CD4-positive, CD25-positive, alpha-beta regulatory T cell (primary cell): ENCODE measurements at places on chromosomes 2 and 18.
A peak's percentile ranks its signal among the peaks of the same experiment; 100 is the strongest.

DNA sequence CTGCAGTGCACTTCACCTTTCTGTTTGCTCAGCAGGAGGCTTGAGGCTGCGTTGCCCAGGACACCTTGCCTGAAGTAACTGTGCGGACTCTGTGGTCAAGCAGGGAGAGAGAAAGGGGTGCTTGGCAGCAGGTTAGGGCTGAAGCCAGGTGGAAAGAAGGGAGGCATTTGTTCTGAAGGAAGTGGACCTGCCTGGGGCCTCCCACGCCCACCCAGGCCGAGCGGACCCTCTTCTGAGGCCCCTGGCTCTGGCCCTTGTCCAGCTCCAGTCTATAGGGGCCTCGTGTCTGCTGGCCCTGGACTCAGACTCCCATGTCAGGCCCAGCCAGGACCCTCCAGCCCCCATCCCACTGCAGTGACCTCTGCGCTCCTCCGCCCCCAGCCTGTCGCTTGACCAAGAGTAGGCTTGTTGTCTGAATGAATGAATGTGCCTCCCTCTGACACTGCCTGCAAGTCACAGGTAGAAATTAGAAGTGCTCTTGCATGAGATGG is 2.5 kb downstream of the SNED1 start:
- no peak for DNase-seq

- peak; percentile 48 for DNase-seq
These were observed 37.5 kb downstream of the POLR1A start for GRCh38 chr2:86068136-86068588.

DNA sequence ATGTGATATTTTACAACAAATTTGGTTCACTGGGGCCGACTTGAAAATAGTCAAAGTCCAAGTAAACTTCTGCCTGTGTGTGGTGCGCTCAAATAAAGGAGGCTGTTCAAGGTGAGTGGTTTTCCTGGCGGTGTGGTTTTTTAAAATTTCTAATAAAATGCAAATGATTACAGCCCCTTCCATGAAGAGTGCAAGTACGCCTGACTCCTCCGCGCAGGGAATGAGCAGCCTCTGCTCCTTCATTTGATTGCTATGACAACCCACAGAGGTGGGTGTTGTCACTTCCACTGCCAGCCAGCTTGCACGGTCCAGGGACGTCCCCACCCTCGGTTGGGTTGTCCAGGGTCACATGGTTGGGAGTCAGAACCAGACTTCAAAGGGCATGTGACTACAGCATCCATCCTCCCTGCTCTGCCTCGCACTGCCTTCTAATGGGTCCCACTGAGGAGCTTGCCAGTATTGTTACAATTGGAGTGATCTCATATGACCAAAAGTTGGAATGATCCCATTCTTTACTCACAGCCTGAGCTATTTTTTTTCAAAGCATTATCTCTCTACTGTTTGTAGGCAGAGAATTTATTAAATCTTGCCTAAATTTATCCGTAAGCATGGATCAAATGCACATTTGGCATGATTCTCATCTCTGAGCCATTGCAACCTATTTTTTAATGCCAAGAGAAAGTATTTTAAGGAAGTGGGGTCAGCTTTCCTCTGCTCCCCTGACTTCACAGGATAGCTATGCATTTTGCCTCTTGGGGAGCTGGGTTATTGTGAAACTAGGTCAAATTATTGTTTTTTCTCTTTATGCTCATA is 121.3 kb downstream of the AGAP1 start:
- DNase-seq: no peak

DNA sequence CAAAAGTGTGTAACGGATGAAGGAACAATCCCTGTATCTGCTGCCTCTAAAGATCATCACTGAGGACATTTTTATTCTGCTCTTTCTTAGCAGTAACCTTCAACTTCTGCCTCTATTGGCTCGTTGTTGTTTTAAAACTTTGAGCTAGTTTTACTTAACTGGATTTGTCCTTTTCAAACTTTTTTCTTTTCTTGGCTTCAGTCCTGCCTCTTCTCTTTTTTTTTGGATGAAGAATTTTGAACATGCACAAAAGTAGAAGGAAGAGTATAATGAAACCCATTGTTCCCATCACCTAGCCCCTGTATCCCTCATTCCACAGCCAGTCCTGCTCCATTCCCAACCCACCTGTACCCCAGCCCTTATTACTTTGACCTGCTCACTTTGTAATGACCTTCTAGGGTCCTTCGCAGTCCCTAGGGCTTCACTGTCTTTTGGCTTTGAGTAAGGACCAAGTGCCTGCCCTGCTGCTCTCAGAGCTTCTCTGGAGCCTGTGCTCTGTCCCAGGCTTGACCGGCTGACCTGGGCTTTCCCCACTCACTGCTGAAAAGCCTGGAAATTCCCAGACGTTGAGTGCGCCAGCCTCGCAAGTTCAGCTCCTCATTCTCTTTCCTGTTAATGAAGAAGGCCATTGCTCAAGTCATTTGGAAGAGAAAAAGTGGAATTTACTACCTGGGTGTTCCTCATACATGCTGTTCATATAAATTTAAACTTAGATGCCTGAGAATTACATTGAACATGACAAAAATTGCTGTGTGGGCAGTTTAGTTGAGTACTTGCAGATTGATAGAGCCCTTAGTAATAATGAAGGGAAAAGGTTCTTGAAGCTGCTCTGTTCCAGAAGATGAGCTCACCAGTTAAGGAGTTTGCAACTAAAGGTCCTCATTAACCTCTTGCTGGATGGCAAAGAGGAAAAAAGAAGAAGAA is 149.3 kb upstream of the ALPP start:
- DNase-seq: no peak

GRCh38 chr18:30765247-30765646 is 277.3 kb downstream of the DSC3 start:
- no peak for DNase-seq

- no peak for DNase-seq
These were observed 289.0 kb downstream of the CNTNAP5 start for GRCh38 chr2:124314084-124314483.

DNA sequence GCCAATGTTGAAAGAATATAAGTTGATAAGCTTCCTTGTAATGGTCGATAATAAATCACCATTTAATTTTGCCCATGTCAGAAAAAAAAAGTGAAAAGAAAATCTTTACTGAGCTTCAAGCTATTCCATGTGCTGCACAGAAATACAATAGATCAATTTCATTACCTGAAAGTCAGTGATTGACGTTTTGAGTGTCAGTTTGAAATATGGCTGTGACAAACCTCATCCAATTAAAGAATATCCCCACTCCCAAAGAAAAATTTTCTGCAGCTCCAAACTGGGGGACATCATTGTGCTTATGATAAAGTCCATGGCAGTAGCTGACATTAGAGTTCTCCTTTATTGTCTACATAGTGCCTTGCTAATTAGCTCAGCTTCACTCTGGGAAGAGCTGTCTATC is 184.8 kb upstream of the RPRM start:
- DNase-seq: no peak

DNA sequence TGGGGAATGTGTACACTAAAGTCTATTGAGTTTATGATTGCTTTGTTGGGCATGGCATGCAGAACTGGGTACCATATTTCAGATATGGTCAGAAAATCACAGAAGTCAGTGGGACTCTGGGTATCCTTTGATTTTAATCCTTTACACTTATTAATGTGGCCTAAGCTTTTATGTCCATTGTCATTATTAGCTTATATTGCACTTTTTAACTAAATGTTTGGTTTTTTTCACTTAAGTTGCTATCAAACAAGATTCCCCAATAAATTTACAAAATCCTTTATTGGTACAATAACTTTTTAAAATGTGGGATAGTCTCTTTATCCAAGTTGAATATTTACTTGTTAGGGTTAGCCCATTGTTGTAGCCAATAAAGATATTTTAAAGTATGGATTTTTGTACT is 234.1 kb upstream of the NRP2 start:
- DNase-seq: no peak

GRCh38 chr2:238589591-238590460 is 163.1 kb downstream of the ASB1 start:
- DNase-seq: no peak

DNA sequence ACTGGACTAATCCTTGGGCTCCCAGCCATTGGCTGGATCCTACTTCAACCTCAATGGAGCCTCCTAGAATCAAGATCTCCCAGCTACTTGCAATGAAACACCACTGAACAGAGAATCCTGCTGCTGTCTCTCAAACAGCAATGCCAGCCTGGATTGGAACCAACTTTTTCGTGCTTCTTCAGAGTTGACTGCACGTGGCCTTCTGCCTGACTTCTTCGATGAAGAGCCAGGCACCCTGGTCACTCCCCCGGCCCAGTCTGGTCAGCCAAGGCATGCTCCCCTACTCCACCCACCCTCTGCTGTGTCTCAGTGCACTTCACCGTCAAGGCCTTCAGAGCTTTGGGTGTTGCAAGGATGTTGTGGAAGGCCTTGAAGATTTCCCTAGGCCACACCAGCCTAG is 148.7 kb downstream of the CLIP4 start:
- no peak for DNase-seq

DNA sequence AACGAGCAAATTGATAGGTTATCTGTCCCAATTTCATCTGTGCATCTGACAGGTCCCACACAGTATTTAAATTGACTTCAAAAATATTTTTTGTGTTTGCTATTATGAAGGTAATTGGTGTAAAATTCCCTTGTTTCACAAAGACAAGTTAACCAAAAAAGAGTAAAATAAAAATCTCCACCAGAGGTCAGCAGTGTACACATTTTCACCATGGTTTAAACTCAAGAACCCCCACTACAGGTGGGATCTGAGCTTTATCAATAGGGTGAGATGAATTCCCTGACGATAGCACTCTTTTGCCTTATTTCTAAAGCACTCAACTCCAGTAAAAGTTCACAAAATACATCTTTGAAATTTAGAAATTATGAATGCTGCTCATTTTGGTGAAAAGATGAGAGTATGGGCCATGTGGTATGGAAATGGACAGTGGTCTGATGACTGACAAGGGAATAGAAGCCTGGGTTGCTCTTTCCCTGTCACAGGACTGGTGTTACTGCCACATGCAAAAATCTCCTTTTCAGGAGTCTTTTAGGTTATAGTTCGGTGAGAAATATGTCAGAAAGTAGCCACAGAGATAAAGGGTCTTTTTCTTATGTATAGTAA is 68.0 kb downstream of the SERPINB8 start:
- DNase-seq: peak; percentile 2

DNA sequence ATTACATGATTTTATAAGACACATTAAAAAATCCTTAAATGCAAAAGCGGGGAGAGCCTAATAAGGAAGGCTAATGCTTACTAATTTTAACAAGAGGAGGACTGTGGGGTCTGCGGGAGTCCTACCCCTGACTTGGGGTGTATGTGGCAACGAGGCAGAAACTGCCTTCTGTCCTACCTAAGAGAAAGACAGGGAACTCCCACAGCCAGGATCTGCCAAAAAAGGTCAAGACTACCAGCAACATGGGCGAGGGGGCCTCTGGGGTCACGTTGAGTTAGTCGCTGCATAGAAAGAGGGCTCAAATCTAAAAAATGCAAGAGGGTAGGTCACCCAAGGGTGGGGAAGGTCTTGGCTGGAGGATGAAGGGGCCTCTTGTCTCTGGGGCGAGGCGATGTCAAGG is 529 bp upstream of the AMER3 start:
- DNase-seq: no peak

DNA sequence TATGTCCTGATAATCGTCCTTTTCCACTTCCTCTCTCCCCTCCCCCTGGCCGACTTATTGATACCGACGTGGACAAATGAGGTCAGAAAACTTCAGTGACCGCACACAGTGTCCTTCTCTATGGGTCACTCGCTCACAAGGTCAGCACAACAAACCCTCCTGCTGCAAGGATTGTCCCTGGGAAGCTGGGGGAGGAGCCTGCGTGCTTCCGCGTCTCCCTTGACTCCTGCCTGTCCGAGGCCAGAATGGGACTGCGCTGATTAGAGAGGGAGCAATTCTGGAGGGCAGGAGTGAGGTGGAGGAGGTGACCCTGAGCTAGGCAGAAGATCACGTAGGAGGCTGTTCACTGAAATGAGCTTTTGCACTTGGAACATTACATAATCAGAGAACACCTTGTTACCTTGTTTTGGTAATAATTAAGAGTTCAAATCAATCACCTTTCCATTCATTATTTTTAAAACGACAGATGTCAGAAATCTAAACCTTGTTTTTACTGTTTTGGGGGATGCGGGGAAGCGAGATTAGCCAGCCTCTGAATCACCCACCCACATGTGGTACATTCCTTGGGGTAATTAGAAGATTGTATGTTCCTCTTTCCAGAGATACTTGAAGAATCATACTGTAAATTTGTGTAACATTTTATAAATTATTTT is 70.6 kb downstream of the CTAGE1 start:
- DNase-seq: no peak

GRCh38 chr2:235563056-235563910 is 69.4 kb downstream of the AGAP1 start:
- no peak for DNase-seq

DNA sequence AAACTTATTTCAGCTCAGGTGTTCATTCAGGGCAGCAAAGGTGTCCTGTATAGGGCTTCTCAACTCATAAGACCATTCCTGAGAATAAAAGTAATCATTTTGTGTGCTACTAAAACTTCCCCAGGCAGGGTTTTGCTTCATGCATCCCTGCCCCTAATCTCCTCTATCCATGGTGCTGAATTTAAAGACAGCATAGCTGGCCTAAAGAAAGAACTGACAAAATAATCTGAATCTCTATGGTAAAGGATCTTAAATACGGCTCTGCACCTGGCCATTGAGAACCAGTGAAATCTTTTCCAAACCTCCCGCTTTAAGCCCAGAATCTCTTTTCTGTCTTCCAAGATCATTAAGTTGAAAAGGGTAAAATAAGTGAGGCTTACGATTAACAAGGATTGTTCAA is 292.1 kb upstream of the KLHL29 start:
- DNase-seq: no peak

GRCh38 chr2:135424849-135425248 is 106.2 kb downstream of the ZRANB3 start:
- DNase-seq: no peak

DNA sequence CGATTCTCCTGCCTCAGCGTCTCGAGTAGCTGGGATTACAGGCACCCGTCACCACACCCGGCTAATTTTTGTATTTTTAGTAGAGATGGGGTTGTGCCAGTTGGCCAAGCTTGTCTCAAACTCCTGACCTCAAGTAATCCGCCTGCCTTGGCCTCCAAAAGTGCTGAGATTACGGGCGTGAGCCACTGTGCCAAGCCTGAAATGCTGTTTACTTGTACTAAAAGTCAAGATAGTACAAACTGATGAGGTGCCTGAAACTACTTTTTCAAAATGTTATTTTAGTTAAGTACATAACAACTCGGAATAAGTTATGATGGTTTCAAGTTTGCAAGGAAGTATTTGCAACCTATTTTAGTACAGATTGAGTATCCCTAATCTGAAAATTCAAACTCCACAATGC is 85.7 kb downstream of the CEP192 start:
- no peak for DNase-seq
